ENCODE measurements at places on chromosomes 3 and 15.

DNA sequence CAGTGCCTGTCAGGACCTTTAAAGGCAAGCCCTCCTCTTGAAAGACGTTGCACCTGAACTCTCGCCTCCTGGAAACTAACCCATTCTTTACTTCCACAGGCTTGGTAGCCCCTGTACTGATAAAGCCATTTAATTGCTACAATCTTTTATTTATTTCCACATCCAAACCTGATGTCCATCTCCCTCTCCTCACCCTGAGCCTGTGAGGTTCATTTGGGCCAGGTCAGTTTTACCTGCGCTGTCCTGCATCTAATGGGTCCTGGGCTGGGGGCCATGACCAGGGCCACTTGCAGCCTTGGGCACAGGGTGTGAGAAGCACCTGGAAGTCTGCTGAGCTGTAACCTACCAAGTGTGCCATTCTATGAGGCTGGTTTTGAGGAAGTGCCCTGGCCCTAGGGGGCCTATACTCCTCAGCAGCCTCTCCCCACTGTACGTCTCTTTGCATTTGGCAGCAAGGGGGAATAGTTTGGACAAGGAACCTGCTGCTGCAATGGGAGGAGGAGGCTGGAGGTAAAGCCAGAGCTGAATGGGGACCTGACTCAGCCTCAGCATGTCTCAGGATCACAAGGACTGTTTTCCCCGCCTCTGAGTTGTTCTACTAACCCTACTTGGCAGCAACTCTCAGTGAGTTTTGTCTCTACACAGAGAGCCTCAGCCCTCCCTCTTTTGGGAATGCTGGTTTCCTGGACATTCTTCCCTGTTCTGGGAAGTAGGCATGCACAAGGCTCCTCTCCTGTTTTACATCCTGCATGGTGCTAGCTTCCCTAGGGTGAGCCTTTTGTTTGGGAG lies 53.8 kb downstream of the WDR76 start:
- no peak for DNase-seq

GRCh38 chr3:69129531-69129930 lies 7.1 kb upstream of the LMOD3 start:
- DNase-seq = no peak

GRCh38 chr3:155553780-155554179 lies 191.1 kb downstream of the PLCH1 start:
- DNase-seq = no peak

GRCh38 chr3:132570016-132570415 lies 27.1 kb upstream of the ACKR4 start:
- DNase-seq = no peak

- no peak for DNase-seq
Measured at GRCh38 chr15:50064673-50065072, 54.4 kb downstream of the ATP8B4 start.

DNA sequence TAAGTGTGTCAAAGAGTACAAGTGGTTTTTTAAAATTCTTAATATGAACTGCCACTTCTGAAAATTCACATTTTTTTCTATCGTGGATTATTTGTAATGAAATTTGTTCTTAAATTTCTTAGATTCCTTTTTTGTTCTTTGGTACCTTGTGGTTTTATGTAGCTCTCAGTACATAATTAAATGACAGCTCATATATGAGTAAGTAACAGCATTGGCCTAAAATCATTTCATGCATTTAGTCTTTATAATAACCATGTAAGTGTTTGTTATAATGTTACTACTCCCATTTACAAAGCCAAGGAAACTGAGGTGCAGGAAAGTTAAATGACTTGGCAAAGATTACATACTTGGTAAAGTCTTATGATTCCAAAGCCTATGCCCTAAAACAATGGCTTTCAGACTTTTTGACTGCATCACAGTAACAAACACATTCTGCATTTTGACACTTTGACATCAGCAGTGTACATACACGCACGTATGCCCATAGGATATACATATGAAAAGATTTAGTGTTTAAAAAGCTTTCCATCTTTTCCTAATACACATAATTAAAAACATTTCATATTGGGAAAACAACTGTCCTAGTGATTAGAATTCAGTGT lies 14.9 kb downstream of the SPRED1 start:
- DNase-seq = no peak
